Esophagus mucosa (tissue), 1 donor: ENCODE measurements at places on chromosomes 2 and 18.

GRCh38 chr2:212903413-212903812 is 248.0 kb downstream of the IKZF2 start:
- ATAC-seq = peak; percentile 59

- peak; percentile 76 for ATAC-seq
These were observed 6.4 kb downstream of the TNS1 start for GRCh38 chr2:217996361-217996760.

DNA sequence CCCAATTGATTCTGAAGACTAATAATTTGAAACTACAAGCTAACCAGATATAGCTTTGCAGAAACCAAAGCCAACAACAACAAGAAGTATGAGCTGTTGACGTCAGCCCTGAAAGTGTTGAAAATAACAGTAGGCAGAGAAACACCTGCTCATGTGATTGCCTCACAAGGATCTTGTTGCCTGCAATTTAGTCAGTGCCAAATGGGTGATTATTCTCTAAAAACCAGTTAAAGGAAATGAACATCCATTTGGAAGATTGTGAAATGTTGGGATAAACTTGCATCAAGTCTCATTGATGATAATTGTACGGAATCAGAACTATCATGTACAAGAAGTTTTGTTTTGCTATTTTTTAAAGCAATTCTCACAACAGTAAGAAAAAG is 2.8 kb downstream of the CYTIP start:
- peak; percentile 26 for ATAC-seq

DNA sequence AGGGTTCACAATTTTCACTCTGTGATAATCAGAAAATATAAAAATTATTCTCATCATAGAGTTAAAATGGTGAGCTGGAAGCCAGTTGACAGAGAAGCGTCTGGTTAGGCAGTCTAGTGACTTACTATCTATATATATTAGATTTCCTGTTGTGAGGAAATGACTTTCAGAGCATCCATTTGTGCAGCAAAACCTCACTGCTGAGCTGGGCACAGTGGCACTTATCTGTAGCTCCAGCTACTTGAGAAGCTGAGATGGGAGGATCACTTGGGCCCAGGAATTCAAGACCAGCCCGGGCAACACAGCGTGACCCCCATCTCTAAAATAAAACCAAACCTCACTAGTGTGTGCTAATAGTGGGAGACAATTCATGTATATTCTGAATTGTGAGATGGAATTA is 7.2 kb upstream of the KIAA2012 start:
- no peak for ATAC-seq

- no peak for ATAC-seq
These were observed 29.4 kb upstream of the NCOA1 start for GRCh38 chr2:24461685-24462084.

DNA sequence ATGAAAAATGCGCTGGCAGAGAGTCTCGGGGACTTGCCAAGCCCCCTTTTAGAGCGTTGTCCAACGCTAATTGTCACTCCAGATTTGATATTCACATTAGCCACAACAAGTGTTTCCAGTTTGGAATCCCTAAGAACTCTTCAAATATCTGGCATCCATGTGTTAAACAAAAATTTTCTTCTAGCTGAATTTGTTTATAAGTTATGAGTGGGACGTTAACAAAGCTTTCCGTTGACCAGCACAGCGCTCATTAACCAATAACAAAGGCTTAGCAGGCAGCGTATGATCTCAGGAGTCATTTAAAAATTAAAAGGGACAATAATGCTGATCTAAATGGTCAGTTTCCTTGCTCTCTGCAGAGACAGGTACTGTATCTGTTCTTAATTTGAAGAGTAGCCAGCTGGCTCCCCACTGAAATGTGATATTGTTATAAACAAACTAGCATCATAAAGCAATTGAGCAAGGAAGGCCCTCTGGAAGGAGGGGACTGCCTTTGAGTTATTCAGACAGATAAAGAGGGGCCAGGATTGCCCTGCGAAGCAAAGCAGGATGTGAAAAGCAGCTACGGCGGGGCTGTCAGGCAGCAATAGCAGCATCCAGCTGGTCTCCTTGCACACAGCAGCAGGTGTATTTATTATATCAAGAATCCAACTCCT is 337.2 kb upstream of the SALL3 start:
- no peak for ATAC-seq

GRCh38 chr2:127107622-127107999 is 657 bp upstream of the BIN1 start:
- ATAC-seq = peak; percentile 27

DNA sequence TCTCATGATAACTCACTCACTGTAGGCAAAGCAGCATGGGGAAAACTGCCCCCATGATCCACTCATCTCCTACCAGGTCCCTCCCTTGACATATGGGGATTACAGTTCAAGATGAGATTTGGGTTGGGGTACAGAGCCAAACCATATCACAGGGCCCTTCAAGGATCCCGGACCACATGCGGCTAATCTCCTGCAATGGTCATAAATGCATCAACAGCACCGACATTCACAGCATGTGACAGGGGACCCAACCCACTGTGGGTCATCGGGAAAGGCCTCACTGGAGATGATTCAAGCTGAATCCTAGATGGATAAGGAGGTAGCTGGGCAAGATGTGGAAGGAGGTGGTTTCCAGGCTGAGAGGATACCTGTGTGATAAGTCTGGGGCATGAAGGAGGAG is 129.4 kb downstream of the MYO5B start:
- ATAC-seq = no peak

- ATAC-seq = no peak
These were observed 13.6 kb upstream of the LIPG start for GRCh38 chr18:49548229-49548636.

GRCh38 chr2:237564526-237565131 is 1.7 kb upstream of the PRLH start:
- ATAC-seq = no peak

GRCh38 chr18:42773870-42774269 is 341.6 kb downstream of the RIT2 start:
- ATAC-seq = no peak

DNA sequence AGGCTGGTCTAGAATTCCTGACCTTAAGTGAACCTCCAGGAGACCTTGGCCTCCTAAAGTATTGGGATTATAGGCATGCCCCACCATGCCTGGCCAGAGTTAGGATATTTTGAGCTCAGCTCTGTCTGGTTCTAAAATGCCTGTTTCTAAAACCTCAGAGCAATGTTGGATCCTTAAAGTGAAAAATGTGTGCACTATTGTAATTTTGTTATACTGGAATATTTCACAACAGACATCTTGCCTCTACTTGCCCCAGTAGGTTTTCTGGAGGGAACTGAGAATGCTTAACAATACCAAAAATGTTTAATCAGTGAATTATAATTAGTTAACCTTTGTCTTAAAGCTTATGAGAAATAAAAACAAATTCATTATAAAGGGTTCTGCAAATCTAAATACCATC is 144.6 kb upstream of the CCDC195 start:
- peak; percentile 29 for ATAC-seq

GRCh38 chr2:80364524-80365212 is 60.1 kb upstream of the LRRTM1 start:
- ATAC-seq = no peak

DNA sequence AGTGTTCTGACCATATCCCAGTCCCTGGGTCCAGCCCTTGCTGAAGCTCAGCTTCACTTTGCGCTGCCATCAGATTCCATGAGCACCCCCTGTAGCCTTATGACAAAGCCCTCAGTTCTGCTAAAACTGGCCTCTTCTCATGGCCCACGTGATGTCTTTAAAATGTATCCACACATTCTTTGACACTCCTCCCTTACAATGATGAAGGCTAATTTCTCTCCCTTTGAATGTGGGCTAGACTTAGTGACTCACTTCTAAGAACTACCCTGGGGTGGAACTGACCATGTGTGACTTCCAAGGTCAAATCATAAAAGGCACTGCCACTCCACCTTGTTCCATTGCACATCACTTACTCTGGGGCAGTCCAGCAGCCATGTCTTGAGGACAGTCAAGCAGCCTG is 45.4 kb upstream of the GORASP2 start:
- ATAC-seq = no peak
